ENCODE measurements at places on chromosomes 4 and X.

DNA sequence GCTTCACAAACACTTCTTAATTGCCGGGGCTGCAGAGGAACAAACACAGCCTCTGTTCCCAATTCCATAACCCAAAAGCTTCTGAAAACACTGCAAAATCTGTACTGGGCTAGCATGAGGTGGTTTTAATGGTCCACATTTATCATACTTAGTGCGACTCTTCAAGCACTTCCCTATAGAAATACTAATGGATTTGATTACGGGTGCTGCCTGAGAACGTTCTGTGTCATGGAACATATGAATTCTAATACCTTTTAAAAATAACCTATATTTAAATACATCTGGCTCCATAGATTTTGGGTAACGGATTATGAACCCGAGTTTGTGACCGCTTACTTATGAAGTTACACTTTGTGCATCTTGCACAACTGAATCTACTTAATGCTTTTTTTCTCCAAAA lies 35.4 kb upstream of the STS start:
- no peak for DNase-seq

DNA sequence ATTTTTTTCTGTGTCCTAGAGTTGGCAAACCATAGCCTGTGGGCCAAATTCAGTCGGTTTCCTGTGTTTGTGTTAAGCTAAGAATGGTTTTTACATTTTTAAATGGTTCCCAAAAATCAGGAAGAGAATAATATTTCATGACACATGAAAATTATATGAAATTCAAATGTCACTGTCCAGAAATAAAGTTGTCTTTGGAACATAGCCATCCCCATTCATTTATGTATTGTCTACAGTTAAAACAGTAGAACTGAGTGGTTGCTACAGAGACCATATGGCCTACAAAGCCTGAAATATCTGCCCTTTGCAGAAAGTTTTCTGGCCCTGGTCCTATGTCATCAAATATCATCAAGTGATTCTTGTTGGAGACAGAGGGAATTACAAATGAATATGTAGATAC lies 15.5 kb downstream of the FRMPD4 start:
- no peak for DNase-seq

- DNase-seq: no peak
Observed at GRCh38 chrX:98962996-98963395, 1447.1 kb downstream of the PCDH19 start.

GRCh38 chr4:113080050-113080449 lies 30.6 kb downstream of the ANK2 start:
- no peak for DNase-seq

DNA sequence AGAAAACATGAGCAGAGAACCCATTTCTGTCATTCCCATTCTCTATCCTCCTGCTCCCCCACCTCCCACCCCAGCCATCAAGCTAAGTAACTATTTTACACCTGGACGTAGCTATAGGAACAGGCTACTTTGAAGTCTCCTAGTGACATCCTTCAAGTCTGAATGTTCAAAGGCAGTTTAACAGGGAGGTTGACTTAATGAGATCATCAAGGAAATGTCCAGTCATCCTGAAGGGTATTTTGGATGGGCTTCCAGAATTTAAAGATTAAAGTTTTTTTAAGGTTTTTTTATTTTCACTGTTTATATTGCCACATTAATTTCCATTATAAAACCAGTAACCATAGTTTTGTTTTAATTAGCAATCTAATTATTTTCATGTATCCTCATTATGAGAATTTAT lies 41.1 kb downstream of the HPF1 start:
- no peak for DNase-seq

GRCh38 chr4:40918330-40918729 lies 168.6 kb downstream of the NSUN7 start:
- no peak for DNase-seq

DNA sequence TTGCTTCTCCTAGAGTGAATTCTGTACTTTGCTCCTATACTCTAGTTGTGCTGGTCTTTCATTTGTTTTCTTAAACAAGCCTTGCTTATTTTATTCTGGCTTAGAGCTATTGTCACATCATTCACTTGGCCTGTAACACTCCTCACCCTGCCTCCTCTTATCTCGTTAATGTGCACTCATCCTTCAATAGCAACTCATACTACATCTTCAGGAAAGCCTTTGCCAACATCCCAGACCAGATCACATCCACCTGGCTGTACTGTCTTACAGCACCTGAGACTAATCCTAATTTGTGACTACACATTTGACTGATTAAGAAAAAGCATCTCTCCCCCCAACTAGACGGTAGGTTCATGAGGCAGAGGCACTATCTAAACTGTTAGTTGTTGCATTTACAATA lies 80.8 kb downstream of the SLC7A11 start:
- DNase-seq: no peak

DNA sequence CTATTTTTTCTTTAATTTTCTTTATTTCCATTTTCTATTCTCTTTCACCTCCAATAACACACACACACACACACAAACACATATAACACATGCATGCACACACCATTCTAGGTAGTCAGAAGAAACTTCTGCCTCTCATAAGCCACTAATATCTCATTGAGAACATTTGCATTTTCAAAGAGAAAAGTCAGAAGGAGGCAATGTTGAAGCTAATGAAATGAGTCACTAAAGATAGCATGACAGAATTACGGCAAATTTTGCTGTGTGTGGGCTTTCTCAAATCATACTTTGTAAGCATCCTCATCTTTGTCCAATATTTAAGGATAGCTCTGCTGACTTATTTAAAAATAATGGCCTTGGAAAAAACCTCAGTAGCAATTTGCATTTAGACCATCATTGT lies 291.3 kb downstream of the GUCY2F start:
- DNase-seq: no peak

DNA sequence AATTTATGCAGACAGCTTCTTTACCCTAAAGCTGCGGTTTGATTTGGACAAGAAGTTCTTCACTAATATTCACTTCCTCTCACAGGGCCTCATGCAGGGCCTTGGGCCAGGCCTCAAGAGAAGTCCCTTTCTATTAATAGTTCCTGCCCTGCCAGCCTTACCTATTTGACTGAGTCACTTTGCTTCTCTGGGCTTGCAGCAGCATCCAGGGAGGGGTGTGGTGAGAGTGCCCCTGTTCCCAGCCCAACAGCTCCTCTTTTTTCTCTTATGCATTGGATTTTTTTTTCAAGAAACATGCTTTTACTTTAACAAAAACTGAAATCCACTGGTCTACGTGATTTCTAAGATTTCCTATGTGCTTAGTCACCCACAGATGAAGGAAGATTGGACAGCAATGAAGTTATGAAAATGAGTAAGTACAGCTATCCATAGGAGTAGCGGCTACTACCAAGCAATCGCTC lies 26.7 kb downstream of the FAM156B start:
- no peak for DNase-seq

- no peak for DNase-seq
Observed at GRCh38 chr4:66606215-66606614, 935.9 kb upstream of the EPHA5 start.

- DNase-seq: no peak
Observed at GRCh38 chrX:37752936-37753335, 26.9 kb upstream of the CYBB start.

DNA sequence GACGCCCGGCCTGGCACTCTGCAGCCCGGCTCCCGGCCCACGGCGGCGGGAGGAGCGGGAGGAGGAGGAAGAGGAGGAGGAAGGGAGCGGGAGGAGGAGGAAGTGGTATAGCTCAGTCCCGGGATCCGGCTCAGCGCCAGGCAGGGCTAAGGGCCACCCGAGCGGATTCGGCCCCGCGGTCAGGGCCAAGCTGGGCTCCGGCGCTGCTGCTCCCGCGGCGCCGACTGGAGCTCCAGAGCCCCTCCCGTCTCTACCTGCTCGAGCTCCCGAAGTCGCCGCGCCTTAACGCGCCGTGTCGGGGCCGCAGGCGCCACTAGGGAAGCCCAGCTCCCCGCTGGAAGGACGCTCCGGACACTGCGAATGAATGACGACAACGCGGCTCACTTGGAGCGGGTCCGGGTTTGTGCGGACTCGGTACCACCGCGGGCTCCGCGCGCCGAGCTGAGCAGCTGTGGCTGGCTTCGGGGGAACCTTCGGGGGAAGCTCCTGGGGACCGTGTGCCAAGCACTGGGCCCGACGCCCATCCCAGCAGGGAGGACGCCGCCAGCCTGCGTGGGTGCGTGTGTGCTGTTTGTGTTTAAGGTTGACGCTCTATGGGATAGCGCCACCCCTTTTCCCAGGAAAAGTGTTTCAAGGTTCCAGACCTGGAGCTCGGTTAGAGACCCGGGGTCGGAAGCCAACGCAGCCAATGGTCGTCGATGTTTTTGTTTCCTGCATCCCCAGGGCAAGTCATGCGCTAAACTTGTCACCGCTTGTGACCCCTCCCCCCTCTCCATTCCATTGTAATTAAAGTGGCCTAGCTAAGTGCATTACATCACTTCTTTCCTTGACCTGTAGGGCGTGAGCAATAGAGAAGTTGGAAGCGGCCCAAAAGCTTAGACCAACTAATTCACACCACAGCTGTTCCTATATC lies at the start of gene TBC1D9:
TSS of gene TBC1D9 (minus strand) at position 67 of the 913 bp plus-strand sequence. CDS start 340 bp downstream, outside the sequence.
- peak; percentile 82 for DNase-seq

- DNase-seq: no peak
Observed at GRCh38 chr4:7660176-7661039, 225.7 kb upstream of the PSAPL1 start.

DNA sequence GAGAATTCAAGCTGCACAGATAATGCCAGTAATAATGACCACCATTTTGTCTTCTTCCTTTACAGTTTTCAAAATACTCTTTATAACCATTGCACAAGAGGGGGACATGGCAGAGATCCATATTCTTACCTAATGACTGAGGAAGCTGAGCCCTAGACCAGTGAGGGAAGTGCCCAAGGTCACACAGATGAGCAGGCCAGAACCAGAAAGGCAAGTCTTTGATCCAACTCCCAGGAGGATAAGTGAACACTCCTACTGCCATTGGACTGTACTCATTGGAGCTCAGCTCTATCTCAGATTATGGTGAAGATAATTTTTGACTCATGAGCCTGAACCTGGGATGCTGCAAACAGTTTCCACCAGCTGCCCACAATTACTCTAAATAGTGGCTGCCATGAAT lies 28.6 kb downstream of the AMER1 start:
- no peak for DNase-seq

DNA sequence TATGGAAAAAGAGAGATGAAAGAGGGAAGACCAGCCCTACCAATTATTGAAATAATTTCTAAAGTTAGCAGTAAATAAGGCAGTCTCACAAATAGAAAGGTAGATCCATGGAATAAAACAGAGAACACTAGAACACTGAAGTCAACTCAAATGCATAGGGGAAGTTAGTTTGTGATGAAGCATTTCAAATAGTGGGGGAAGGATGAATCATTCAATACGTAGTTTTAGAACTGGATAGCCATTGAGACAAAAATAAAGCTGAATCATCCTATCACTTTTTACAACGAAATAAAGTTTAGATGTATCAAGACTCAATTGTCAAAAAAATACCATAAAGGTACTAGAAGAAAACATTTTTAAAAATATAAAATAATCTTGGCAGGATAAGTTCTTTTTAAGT lies 143.2 kb upstream of the DGKK start:
- no peak for DNase-seq

GRCh38 chr4:76801621-76802235 lies 96.2 kb downstream of the SOWAHB start:
- DNase-seq: peak; percentile 69

DNA sequence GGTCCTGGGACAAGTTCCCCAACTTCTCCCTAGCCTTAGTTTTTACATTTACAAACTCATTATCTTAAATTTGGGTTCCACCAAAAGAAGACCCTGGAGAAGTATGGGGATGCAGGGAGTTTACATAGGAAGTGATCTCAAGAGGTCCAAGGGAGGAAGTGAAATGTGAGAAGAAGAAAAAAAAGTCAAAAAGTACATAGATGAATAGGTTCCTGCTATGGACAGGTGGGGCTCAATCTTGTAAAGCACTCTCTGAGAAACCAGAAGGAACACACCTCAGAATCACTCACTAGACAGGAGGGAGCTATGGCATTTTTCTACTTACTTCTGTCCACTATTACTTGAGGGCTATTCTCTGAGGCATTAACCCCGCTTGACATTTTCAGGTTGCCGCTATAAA lies 56.6 kb downstream of the ARHGAP6 start:
- no peak for DNase-seq

DNA sequence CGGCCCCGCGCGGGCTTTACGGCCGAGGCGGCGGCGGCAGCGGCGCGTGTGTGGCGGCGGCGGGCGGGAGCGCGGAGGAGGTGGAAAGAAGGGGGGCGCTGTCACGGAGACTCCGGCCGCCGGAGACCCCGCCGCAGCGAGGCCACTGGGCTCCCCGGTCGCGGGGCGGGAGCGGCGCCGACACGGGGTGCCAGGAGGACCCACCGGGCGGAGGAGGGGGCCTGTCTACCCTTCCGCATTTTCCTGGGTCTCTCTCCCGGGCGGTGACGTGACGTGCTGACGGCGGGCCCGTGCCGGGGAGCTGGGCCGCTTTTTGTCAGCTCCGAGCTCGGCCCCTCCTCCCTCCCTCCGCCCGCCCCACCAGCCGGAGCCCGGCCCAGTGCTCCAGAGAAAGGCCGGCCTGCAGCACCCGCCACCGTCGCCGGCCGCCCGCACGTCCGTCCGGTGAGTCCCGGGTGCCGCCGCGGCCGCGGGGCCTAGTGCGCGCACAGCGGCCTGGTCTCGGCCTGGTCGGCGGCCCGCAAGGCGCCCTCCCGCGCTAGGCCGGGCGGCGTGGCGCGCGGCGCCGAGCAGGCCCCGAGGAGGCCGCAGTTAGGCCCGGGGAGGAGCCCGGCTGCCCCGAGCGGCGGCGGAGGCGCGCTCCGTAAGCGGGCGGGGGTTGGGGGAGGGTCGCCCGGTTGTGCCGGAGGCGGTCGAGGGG lies at the start of gene ZFX:
TSS of gene ZFX (plus strand) at position 379 of the 700 bp plus-strand sequence. CDS start 23,014 bp downstream, outside the sequence.
- DNase-seq: peak; percentile 83

- no peak for DNase-seq
Observed at GRCh38 chr4:160864253-160864652, 1299.5 kb downstream of the FSTL5 start.

DNA sequence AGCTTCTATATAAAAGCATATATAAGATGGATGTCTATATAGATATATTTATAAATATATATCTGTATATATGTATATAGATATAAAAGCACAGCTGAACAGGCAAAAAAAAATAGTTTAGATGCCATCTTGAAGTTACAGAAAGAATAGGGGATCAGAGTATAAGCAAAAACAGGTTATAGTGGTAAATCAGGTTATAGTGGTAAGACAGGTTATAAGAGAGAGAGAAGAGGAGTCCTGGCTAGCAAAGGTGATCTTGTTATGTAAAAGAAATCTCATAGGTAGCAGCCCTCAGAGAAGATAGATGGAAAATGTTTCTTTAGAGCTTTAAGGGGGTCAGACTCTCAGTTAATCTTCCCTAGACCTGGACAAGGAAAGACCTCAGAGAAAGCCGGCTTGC lies 1263.1 kb downstream of the PCDH7 start:
- no peak for DNase-seq

- DNase-seq: no peak
Observed at GRCh38 chr4:74953647-74954046, 20.7 kb downstream of the PARM1 start.

All from ecto neural progenitor cell (in vitro differentiated cells).